Activated CD8-positive, alpha-beta T cell treated with anti-CD3 and anti-CD28 coated beads, Interleukin-2, amount 10 ng/mL, durations not matched to agents 7 days and 5 days (primary cell): ENCODE measurements at places on chromosomes 1 and 21. TPM values are rescaled to one million over a fixed set of nuclear protein-coding genes. Genes with fewer than 3 reads are reported as not detected.

GRCh38 chr21:16215663-16216183 is 485.9 kb downstream of the USP25 start:
- no peak for DNase-seq
- H3K27me3 ChIP-seq, result no peaks in the 10 kb centered on the region
- no peaks in the 10 kb centered on the region for H3K4me1 ChIP-seq
- no peak overlapping the region for H3K27ac ChIP-seq
- no peak overlapping the region for H3K4me3 ChIP-seq
- no peaks in the 10 kb centered on the region for H3K36me3 ChIP-seq

- H3K36me3 ChIP-seq, result no peaks in the 10 kb centered on the region
- no peak for DNase-seq
- H3K27me3 ChIP-seq, result peaks cover 3% of the 10 kb centered on the region
- no peak overlapping the region for H3K27ac ChIP-seq
- no peak overlapping the region for H3K4me3 ChIP-seq
Observed at GRCh38 chr1:164651351-164651951, 92.5 kb downstream of the PBX1 start.

- DNase-seq, result no peak
- H3K4me1 ChIP-seq, result peaks cover 38% of the 10 kb centered on the region
- no peaks in the 10 kb centered on the region for H3K36me3 ChIP-seq
- H3K4me3 ChIP-seq, result no peak overlapping the region
- H3K27me3 ChIP-seq, result no peaks in the 10 kb centered on the region
Observed at GRCh38 chr1:156144742-156145141, 8.6 kb upstream of the SEMA4A start.

GRCh38 chr1:206776229-206776628 is 3.9 kb upstream of the IL10 start:
- peaks cover 30% of the 10 kb centered on the region for H3K27me3 ChIP-seq
- no peak overlapping the region for H3K27ac ChIP-seq
- H3K4me1 ChIP-seq, result peaks cover 31% of the 10 kb centered on the region
- DNase-seq, result no peak

DNA sequence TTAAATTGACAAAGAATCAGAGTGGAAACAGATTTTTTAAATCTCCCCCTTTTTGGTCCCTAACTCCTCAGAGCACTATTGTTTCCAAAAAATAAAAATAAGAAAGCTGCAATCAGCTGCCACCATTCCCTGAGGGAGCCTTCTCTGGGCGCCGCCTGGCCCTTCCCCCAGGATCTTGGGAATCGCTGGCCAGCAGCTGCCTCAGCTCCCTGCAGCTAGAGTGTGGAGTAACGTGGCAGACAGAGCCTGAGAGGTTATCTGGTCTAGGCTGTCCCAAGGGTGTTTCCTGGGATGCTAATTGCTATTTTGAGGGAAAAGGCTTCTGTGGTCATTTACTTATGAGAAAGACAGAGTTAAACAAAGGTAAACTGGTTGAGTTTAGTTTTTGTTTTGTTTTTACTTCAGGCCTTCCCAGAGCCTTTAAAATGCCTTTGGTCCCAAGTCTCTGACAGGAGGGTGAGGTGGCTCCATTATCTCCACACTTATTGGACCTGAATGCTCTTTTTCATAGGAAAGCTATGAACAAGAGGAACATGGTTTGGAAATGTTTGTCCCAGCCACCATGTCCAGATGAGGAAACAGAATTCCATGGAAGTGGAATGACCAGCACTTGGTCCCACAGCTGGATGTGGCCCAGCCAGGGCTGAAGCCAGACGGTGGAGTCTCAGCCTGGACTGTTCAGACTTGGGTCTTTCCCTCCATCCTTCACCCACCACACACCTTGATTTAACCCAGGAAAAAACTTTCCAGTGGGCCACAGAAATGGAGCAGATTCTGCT is 14.1 kb upstream of the KIAA1614 start:
- no peaks in the 10 kb centered on the region for H3K27me3 ChIP-seq
- H3K4me3 ChIP-seq, result no peak overlapping the region
- no peaks in the 10 kb centered on the region for H3K36me3 ChIP-seq
- peaks cover 3% of the 10 kb centered on the region for H3K4me1 ChIP-seq

DNA sequence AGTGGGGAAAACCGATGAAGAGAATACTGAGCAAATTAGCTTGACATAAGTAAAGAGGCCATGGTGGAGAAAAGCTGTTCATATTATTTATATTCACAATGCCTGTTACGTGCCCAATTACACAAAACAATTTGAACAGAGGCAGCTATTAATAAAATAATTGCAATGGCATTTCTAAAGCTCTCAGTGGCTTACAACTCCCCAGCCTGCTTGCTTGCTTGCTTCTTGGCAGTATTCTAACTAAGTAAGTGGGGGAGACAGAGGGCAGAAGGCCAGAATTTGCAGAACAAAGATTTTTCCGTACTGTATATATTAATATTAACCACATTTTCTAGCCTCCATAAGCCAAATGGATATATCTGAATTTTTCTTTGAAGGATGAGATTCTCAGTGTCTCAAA is 12.9 kb downstream of the PTPN14 start:
- no peaks in the 10 kb centered on the region for H3K36me3 ChIP-seq
- no peaks in the 10 kb centered on the region for H3K4me1 ChIP-seq
- DNase-seq, result no peak
- H3K4me3 ChIP-seq, result no peak overlapping the region

GRCh38 chr1:153963850-153964331 is 554 bp upstream of the SLC39A1 start:
- no peaks in the 10 kb centered on the region for H3K27me3 ChIP-seq
- H3K36me3 ChIP-seq, result peaks cover 18% of the 10 kb centered on the region
- peak overlapping the region; percentile 76 for H3K27ac ChIP-seq
- peaks cover 69% of the 10 kb centered on the region for H3K4me1 ChIP-seq
- H3K4me3 ChIP-seq, result peak overlapping the region; percentile 75

GRCh38 chr1:205983925-205984725 is 19.1 kb downstream of the RAB7B start:
- no peaks in the 10 kb centered on the region for H3K4me1 ChIP-seq
- peaks cover 5% of the 10 kb centered on the region for H3K27me3 ChIP-seq
- peak; percentile 46 for DNase-seq
- no peaks in the 10 kb centered on the region for H3K36me3 ChIP-seq
- no peak overlapping the region for H3K27ac ChIP-seq

GRCh38 chr1:18461656-18462055 is 19.1 kb upstream of the KLHDC7A start:
- no peak overlapping the region for H3K27ac ChIP-seq
- H3K4me3 ChIP-seq, result no peak overlapping the region
- DNase-seq, result no peak
- no peaks in the 10 kb centered on the region for H3K27me3 ChIP-seq

DNA sequence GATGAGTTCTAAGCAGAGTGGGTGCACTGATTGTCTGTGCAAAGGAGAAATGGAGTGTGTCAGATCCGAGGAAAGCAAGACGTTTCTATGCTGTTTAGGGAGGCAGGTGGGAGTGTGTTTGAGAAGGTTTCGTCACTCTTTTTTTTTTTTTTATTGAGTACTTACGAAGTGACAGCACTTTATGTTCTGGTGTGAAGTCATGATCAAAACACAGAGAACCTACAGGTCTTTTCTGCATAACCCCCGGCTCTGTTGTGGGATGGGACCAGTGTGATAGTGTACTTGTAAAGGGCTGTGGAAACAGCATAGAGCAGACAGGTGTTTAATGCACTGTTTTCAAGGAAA is 26.7 kb downstream of the MIA3 start:
- no peak for DNase-seq
- H3K36me3 ChIP-seq, result peaks cover 32% of the 10 kb centered on the region
- H3K27ac ChIP-seq, result peak overlapping the region; percentile 95
- H3K4me1 ChIP-seq, result peaks cover 25% of the 10 kb centered on the region
- no peaks in the 10 kb centered on the region for H3K27me3 ChIP-seq

GRCh38 chr1:8016210-8016894 is 9.8 kb downstream of the ERRFI1 start:
- H3K27me3 ChIP-seq, result peaks cover 21% of the 10 kb centered on the region
- H3K27ac ChIP-seq, result no peak overlapping the region
- no peaks in the 10 kb centered on the region for H3K4me1 ChIP-seq
- H3K36me3 ChIP-seq, result no peaks in the 10 kb centered on the region

DNA sequence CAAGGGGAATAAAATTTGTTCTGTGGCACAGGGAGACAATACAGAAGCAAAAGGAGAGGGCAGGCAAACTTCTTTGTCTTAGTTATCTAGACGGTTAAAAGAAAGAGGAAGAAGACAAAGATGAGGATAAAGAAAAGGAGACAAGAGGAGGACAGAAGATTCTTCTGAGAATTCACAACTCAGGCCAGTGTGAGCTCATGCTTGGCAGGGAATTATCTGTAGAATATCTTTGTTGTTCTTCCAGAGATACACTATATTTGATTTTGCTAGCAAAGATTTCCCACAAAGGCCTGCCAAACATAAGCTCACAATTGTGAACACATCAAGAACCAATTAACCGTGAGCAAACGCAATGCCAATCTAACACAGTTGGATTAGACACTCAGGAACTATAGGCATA is 21.4 kb downstream of the SLC16A1 start:
- peak overlapping the region; percentile 19 for H3K27ac ChIP-seq
- H3K27me3 ChIP-seq, result no peaks in the 10 kb centered on the region
- H3K4me3 ChIP-seq, result no peak overlapping the region
- DNase-seq, result no peak

DNA sequence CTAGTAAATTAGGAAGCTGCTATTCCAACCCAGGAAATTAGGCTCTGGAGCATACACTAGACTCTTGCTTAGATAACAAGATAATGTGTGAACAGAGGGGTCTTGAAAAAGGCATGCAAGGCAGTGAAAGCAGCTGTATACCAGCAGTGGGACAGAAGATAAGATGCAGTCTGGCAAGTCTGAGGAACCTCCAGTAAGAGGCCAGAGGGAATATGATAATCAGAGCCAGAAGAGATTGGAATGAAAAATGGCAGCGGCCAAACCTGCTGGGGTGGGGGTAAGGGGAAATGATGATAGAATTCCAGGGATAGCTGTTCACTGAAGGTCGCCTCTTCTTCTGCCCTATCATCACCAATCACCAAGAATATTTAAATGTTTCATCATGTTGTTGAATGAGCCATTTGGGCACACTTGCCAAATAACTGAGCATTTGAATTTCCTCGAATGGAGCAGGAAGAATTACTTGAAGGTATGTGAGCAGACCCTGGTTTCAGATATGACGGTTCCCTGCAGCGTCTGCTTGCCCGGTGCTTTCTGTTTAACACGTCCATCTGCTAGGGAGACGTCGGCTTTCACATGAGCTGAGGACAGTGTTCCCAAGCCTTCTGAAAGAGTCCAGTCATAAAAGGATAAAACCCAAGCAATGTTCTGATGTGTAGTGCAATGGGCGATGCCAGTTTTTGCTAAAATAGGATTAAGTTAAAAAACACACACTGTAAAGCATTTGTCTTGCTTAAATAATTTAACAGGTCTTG is 173.3 kb downstream of the RWDD3 start:
- H3K4me3 ChIP-seq, result no peak overlapping the region
- H3K36me3 ChIP-seq, result no peaks in the 10 kb centered on the region
- no peak overlapping the region for H3K27ac ChIP-seq
- H3K27me3 ChIP-seq, result no peaks in the 10 kb centered on the region

GRCh38 chr1:161743231-161743630 is 6.4 kb upstream of the DUSP12 start:
- DNase-seq, result no peak
- no peak overlapping the region for H3K27ac ChIP-seq

- no peaks in the 10 kb centered on the region for H3K27me3 ChIP-seq
- H3K27ac ChIP-seq, result no peak overlapping the region
Observed at GRCh38 chr1:235019961-235020360, 108.7 kb downstream of the TOMM20 start.

GRCh38 chr1:45535988-45536766 is 14.4 kb upstream of the AKR1A1 start:
- peaks cover 8% of the 10 kb centered on the region for H3K4me1 ChIP-seq
- no peak overlapping the region for H3K4me3 ChIP-seq
- no peak overlapping the region for H3K27ac ChIP-seq
- H3K36me3 ChIP-seq, result no peaks in the 10 kb centered on the region

DNA sequence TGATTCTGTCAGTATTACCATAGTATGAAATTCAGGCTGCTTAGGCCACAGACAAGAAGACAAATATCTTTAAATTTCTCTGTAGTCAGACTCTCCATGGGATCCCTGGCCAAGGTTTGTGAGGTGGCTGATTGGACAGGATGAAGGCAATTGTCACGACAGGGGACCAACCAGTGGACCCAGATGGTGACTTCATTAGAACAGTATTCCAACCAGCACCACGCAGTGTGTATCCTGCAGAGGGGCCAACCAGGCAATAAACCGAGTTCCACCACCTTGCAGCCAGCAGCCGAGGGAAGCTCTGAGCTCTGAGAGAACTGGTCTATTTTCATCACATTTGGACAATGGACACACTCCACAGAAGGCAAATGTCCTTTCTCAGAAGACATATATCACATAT is 16.1 kb downstream of the DSCAM start:
- no peak for DNase-seq
- H3K27me3 ChIP-seq, result no peaks in the 10 kb centered on the region
- no peaks in the 10 kb centered on the region for H3K36me3 ChIP-seq
- no peak overlapping the region for H3K27ac ChIP-seq
- H3K4me3 ChIP-seq, result no peak overlapping the region

DNA sequence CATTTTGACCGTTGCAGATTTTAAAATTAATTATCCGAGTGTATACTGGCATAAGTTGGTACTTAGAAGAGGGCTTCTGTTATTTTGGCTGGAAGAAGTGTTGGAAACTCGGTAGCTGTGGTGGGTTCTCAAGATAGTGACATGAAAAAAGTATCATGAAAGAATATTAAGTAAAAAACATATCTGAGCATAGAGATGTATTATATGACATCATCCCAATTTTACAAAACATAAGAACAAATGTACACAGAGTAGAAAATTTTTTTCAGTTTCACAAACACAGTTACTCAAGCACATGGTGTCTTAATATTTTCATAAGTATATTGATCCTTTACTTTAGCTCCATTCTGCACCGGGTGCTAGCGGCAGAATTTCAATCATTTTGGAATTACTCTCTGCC is 684 bp downstream of the IFI16 start:
- no peaks in the 10 kb centered on the region for H3K27me3 ChIP-seq
- peaks cover 49% of the 10 kb centered on the region for H3K4me1 ChIP-seq
- DNase-seq, result no peak
- H3K27ac ChIP-seq, result peak overlapping the region; percentile 94

- H3K27me3 ChIP-seq, result peaks cover 30% of the 10 kb centered on the region
- no peaks in the 10 kb centered on the region for H3K4me1 ChIP-seq
- no peaks in the 10 kb centered on the region for H3K36me3 ChIP-seq
- DNase-seq, result peak; percentile 25
Observed at GRCh38 chr1:147723691-147724323, 36.6 kb downstream of the GJA5 start.

The THEMIS2 gene
- total RNA-seq, result 35.9 TPM

The PTPRF gene
- total RNA-seq, result 0.61 TPM

The KCNC4 gene
- 7.5 TPM for total RNA-seq

The NTNG1 gene
- total RNA-seq, result not detected

The TRIM67 gene
- total RNA-seq, result not detected

The UTS2 gene
- total RNA-seq, result not detected

The CD5L gene
- not detected for total RNA-seq

The TNFRSF4 gene
- total RNA-seq, result 1.6 TPM
